ENCODE measurements at places on chromosomes 7 and 10. TPM values are rescaled to one million over a fixed set of nuclear protein-coding genes. Genes with fewer than 3 reads are reported as not detected.
A peak's percentile ranks its signal among the peaks of the same experiment; 100 is the strongest.

DNA sequence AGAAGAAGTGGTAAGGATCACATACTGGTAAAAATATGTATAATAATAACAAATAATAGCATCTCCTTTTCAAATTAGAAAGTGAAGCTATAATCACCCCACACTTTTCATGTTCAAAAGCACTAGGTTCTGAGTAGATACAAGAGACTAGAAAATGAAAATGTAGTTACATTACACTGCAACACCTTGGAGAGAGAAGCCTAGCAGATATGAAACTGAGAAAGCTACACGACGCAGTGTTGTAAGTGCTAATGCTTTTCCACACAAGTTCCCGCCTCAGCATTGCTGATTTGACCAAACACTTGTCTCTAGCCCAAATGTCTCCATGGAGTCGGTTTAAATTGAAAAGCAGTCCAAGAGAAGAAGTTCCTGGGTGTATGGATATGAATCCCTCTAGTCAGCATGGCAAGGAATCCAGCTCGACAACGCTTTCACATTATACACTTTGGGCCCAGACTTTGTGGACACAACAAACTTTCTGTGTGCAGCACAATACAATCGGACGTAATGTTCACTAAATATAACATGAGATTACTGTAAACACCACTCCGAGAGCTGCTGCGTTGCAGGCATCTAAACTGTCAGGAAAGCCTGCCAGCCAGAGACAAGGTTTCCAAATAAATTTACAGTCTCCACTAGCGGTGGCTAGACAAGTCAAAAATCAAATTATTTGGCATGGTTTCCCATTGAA, 1.7 kb downstream of the PDE1C start:
- no peak for DNase-seq
- no peak overlapping the region for H3K4me3 ChIP-seq
- H3K27ac ChIP-seq, result no peak overlapping the region
- H3K4me1 ChIP-seq, result no peaks in the 10 kb centered on the region

DNA sequence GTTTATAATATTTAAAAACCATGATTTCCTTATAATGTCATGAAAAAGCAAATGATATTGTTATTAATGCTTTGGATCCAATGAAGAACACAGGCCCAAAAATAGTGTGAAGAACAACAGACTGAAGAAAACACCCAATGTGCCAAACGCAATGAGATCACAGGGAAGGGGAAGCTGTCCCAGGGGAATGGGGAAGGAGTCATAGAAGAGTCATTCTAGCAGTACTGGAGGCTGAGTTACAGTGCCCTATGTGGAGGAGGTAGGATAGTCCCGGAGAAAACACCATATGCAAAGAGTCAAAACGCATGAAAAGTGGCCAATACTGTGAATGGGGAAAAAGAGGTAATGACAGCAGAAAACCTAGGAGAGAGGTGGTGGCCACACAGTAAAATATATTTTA, 50.9 kb downstream of the TPK1 start:
- H3K4me1 ChIP-seq, result peaks cover 15% of the 10 kb centered on the region
- no peaks in the 10 kb centered on the region for H3K27me3 ChIP-seq
- no peak for DNase-seq
- no peaks in the 10 kb centered on the region for H3K36me3 ChIP-seq
- H3K4me3 ChIP-seq, result no peak overlapping the region

- peak; percentile 10 for DNase-seq
- H3K36me3 ChIP-seq, result peaks cover 2% of the 10 kb centered on the region
- H3K27me3 ChIP-seq, result no peaks in the 10 kb centered on the region
- H3K27ac ChIP-seq, result peak overlapping the region; percentile 97
- peak overlapping the region; percentile 94 for H3K4me3 ChIP-seq
Measured at GRCh38 chr7:149791-150636, 42.4 kb upstream of the FAM20C start.

DNA sequence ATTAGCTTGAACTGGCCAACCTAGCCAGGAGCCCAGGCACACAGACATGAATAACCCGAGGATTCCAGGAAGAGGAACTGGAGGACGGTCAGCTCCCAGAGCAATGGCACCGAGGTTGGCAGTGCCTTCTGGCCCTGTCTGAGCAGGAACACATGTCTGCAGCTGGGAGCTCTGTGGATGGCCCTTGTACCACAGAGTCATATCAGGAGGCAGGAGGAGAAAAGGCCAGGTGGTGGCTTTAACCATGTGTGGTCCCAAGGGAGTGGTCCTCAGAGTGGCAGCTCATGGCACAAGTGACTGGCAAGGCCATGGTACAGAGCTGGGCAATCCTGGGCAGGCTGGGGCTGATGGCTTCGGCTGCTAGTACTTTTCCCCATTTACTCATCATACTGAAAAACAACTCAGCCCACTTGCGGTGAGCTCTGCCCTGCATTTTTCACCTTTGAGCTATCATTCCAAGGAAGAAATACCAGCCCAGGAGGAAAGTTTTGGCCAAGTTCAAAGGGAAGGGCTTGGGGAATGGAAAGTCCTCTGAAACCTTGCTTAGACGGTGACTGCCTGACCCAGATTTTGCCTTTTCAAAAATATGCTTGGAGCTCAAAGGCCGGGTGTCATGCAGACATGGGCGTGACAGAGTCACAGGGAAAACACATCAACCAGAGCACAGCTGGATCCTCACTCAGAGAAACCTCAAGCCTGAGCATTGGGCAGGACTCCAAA, 25.7 kb upstream of the LOXL4 start:
- no peak for DNase-seq
- no peak overlapping the region for H3K27ac ChIP-seq
- peaks cover 55% of the 10 kb centered on the region for H3K27me3 ChIP-seq
- no peaks in the 10 kb centered on the region for H3K36me3 ChIP-seq
- no peak overlapping the region for H3K4me3 ChIP-seq

DNA sequence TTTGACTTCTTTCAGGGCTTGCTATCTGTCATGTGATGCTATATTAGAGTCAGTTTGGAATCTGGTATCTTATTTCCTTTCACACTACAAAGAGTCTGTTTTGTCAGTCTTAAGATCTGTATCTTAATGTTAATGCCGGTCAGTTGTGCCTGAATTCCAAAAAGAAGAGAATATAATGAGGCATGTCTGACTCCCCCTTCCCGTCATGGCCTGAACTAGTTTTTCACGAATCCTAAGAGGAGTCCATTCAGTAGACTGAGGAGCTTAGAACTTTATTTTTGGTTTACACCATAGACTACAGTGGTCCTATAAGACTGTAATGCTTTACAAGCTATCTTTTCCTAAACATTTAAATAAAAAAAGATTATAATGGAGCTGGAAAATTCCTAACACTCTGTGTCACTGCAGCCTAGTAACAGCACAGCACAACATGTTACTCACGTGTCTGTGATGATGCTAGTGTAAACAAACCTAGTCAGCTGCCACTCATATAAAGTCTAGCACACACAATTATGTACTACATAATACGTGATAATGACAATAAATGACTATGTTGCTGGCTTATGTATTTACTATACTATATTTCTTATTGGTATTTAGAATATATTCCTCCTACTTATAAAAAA, 50.6 kb downstream of the VPS41 start:
- no peaks in the 10 kb centered on the region for H3K27me3 ChIP-seq
- DNase-seq, result no peak
- no peak overlapping the region for H3K27ac ChIP-seq
- no peak overlapping the region for H3K4me3 ChIP-seq
- H3K36me3 ChIP-seq, result peaks cover 18% of the 10 kb centered on the region
- peaks cover 18% of the 10 kb centered on the region for H3K4me1 ChIP-seq

CCDC6 gene
- total RNA-seq, result 25.3 TPM

DNA sequence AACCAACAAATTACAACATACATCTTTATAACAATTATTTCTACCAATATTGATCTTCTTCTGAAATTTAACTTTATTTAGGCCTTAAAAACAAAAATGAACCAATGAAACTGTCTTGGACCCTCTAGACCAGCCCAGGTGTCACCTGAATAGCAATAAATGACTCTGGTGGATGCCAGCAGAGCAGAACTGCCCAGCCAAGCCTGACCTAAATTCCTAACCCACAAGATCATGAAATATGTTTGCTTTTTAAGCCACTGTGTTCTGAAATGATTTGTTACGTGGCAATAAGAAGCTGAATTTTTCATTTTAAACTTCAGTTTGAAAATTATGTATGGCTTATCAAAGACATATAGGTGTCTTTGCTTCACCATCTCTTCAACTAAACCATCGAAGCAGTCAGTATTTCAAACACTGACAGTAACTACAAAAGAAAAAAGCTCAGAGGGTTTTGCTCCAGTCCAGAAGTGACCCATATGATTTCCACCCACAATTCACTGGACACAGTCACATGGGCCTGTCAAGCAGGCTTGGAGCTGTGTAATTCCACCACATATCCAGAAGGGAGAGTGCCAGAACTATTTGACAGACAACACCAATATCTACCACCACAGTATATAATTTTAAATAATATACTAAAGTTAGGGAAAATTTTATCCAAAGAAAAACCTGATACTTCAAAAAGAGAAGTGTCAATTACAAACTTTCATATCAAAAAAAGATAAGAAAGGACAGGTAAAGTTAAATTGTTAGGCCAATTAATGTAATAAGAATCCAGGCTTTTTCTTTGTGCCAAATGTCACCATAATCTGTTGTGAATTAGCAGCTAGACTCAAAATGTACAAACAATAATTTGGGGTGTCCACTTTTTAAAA, 94.5 kb downstream of the KMT2C start:
- H3K27me3 ChIP-seq, result no peaks in the 10 kb centered on the region
- peaks cover 38% of the 10 kb centered on the region for H3K4me1 ChIP-seq
- H3K36me3 ChIP-seq, result peaks cover 2% of the 10 kb centered on the region

- no peak overlapping the region for H3K27ac ChIP-seq
- no peaks in the 10 kb centered on the region for H3K27me3 ChIP-seq
- no peaks in the 10 kb centered on the region for H3K36me3 ChIP-seq
- H3K4me1 ChIP-seq, result no peaks in the 10 kb centered on the region
- H3K4me3 ChIP-seq, result no peak overlapping the region
- DNase-seq, result no peak
Measured at GRCh38 chr10:116973371-116973905, 31.5 kb downstream of the SHTN1 start.

GRCh38 chr10:16777473-16778370, 39.5 kb downstream of the RSU1 start:
- peak overlapping the region; percentile 81 for H3K4me3 ChIP-seq
- peak overlapping the region; percentile 91 for H3K27ac ChIP-seq
- peaks cover 2% of the 10 kb centered on the region for H3K36me3 ChIP-seq
- H3K4me1 ChIP-seq, result peaks cover 25% of the 10 kb centered on the region
- no peaks in the 10 kb centered on the region for H3K27me3 ChIP-seq

- no peak overlapping the region for H3K27ac ChIP-seq
- DNase-seq, result no peak
- peaks cover 2% of the 10 kb centered on the region for H3K36me3 ChIP-seq
- H3K4me1 ChIP-seq, result no peaks in the 10 kb centered on the region
- no peak overlapping the region for H3K4me3 ChIP-seq
Measured at GRCh38 chr7:20741801-20742200, 44.9 kb downstream of the SP8 start.

DNA sequence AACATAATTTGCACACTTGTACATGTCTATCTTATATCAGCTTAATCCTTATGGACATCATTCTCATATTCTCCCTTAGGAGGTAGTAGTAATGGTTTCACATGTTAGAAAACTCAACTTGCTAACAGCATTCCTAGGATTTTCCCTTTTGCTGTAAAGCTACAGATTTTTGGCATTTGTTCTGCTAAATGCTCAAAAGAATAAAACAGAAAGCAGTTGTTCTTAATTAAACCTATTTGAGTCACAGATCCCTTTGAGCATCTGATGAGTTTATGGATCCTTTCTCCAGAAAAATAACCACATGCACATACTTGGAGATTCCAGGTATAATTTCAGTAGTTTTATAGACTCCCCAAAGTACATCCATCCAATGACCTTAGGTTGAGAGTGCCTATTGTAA, 122.9 kb upstream of the BET1 start:
- H3K27ac ChIP-seq, result no peak overlapping the region
- no peaks in the 10 kb centered on the region for H3K4me1 ChIP-seq
- DNase-seq, result no peak
- H3K27me3 ChIP-seq, result peaks cover 38% of the 10 kb centered on the region

CACNA2D1 gene
- not detected for total RNA-seq

PCLO gene
- 0.07 TPM for total RNA-seq

- H3K27ac ChIP-seq, result no peak overlapping the region
- no peaks in the 10 kb centered on the region for H3K36me3 ChIP-seq
- H3K27me3 ChIP-seq, result peaks cover 31% of the 10 kb centered on the region
- no peak overlapping the region for H3K4me3 ChIP-seq
- peaks cover 2% of the 10 kb centered on the region for H3K4me1 ChIP-seq
- no peak for DNase-seq
Measured at GRCh38 chr10:67809107-67809506, 28.9 kb downstream of the DNAJC12 start.

- DNase-seq, result no peak
- peaks cover 16% of the 10 kb centered on the region for H3K4me1 ChIP-seq
- peak overlapping the region; percentile 11 for H3K27ac ChIP-seq
Measured at GRCh38 chr10:31977440-31978155, 49.0 kb upstream of the ARHGAP12 start.

GRCh38 chr10:96667401-96667800, 52.9 kb downstream of the PIK3AP1 start:
- no peak overlapping the region for H3K4me3 ChIP-seq
- H3K27me3 ChIP-seq, result no peaks in the 10 kb centered on the region
- no peaks in the 10 kb centered on the region for H3K4me1 ChIP-seq
- no peak overlapping the region for H3K27ac ChIP-seq
- no peak for DNase-seq

COL1A2 gene
- total RNA-seq, result not detected

GRCh38 chr10:132545659-132546367, 8.2 kb downstream of the INPP5A start:
- peaks cover 45% of the 10 kb centered on the region for H3K4me1 ChIP-seq
- no peak for DNase-seq
- H3K27ac ChIP-seq, result no peak overlapping the region
- H3K4me3 ChIP-seq, result peak overlapping the region; percentile 78

- no peak overlapping the region for H3K4me3 ChIP-seq
- no peaks in the 10 kb centered on the region for H3K36me3 ChIP-seq
- no peak for DNase-seq
- H3K27ac ChIP-seq, result peak overlapping the region; percentile 61
Measured at GRCh38 chr7:6476596-6477317, 29.0 kb upstream of the DAGLB start.

DNA sequence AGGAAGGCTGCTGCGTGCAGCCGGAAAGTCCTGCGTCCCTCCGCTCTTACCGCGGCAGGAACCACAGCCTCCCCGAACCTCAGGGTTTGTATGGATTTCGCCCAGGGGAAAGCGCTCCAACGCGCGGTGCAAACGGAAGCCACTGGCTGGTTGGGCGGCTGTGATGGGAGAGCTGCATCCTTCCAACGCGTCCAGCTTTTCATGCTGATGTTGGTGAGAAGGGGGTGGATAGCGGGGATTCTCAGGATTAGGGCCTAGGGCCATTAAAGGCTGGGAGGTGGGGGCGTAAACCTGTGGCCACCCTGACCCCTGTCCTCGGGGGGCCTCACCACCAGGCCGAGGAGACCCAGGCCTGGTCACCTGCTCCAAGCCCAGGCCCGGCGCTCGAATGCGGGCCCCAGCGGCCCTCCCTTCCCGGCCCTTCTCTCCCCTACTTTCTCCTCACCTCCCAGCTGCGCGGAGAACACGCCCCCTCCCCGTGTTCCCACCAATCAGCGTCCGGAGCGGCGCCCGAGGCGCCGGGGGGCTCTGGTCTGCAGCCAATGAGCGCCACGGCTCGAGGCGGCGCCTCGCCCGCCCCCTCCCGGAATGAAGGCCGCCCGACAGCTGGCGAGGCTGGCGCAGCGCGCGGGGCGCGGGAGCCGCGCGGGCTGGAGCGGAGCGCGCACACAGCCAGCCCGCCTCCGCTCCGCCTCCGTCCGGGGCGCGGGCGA, 458 bp upstream of the NANOS1 start:
- H3K36me3 ChIP-seq, result peaks cover 2% of the 10 kb centered on the region
- DNase-seq, result peak; percentile 75
- H3K4me3 ChIP-seq, result peak overlapping the region; percentile 88
- peaks cover 21% of the 10 kb centered on the region for H3K4me1 ChIP-seq
- H3K27ac ChIP-seq, result no peak overlapping the region
